ENCODE measurements at places on chromosomes 16 and 17.

GRCh38 chr16:8053437-8053836 is 536.9 kb downstream of the TMEM114 start:
- no peak for DNase-seq

DNA sequence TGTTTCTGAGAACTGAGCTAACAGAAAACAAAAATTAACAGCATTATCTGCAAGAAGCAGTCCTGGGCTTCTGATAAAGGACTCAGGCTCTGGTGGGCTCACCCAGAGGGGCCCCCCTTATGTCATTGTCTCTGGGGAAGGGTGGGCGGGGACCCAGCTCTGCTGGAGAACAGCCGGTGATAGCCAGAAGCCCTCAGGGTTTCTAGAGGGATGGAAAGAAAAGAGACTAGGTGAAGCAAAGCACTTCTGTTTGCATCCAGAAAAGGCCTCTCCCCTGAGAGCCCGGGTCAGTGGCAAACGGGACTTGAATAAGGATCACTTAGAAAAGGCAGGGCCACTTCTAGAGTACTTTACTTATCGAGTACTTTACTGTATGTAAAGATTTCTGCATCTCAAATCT is 7.0 kb upstream of the CDC42EP4 start:
- DNase-seq = no peak

GRCh38 chr16:84508502-84508901 is 4.0 kb upstream of the MEAK7 start:
- DNase-seq = no peak

GRCh38 chr17:42562388-42563142 is 617 bp downstream of the COASY start:
- DNase-seq = no peak

DNA sequence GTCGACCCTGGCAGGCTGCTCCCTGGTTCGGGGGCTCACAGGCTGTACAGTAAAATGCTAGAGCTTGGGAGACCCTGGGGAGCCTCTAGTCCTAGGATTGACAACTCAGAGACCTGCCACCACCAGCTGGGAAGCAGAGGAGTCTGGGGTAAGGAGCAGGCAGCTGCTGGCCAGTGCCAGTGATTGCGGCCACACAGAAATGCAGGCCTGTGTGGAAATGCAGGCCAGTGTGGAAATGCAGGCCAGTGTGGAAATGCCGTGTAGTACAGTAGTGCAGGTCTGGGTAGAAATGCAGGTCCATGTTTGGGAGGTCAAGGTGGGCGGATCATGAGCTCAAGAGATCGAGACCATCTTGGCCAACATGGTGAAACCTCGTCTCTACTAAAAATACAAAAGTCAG is 23.5 kb downstream of the SGSH start:
- no peak for DNase-seq

- no peak for DNase-seq
Measured at GRCh38 chr16:3094289-3095027, 4.6 kb downstream of the ZSCAN10 start.

DNA sequence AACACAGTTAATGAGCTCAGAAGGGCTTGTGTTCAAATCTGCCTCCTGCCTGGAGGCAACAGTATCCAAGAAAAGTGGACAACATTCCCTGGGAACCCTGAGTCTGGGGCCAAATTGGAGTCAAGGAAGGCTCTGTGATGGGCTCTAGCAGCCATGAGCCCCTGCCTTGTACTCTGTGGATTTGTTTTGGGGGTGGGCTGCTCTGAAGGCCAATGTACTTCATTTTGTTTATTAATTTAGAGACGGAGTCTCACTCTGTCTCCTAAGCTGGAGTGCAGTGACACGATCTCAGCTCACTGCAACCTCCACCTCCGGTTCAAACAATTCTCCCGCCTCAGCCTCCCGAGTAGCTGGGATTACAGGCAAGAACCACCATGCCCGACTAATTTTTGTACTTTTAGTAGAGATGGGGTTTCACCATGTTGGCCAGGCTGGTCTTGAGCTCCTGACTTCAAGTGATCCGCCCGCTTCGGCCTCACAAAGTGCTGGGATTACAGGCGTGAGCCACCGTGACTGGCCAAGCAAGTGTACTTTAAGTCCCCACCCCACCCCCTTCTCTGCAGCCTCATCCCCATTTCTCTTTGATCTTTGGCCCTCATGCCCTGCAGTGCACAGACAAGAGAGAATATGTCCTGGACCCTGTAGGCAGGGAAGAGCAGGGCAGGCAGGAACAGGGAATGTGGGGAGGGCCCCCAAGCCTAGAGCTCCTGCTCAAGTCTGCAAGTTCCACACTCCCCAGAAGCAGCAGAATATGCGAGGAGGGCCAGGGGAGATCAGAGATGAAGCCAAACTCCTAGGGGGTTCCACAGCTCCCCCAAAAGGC is 2.7 kb upstream of the GIP start:
- DNase-seq = no peak

DNA sequence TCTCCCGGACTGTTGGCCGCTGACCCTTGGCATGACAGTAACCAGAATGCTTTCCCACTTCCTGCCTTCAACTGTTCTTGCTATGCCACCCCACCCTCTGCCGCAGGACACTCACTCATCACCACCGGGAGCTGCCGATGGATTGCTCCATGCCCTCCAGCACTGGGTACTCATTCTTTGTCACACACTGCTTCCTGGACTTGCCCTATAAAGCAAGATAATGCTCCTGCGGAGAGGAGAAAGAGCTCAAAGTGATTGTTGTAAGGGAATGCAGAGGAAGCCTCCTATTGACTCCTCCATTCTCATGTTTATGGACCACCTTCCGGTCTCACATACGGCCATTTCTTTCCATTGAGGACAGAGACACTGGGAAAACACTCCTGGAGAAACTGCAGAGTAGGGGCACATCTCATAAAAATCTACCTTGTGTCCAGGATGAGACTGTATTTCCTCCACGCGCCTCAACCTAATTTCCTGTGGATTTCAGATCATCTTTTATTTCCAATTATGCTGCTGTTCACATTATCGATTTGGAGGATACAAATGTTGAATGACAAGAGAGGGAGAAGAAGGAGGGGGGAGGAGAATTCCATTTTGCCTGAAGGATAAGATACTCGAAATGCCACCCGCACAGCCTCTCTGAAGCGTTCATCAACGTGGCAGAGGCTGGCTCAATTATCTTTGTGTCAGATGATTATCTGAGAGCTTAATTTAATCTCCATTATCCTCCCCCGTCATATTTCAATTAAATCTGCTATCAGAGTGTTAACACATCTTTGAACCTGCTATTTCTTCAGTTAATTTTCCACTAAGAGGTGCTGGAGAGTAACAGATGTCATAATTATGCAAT is 486.1 kb upstream of the SALL1 start:
- DNase-seq = no peak

GRCh38 chr16:66475232-66475631 is 48.1 kb downstream of the BEAN1 start:
- no peak for DNase-seq

DNA sequence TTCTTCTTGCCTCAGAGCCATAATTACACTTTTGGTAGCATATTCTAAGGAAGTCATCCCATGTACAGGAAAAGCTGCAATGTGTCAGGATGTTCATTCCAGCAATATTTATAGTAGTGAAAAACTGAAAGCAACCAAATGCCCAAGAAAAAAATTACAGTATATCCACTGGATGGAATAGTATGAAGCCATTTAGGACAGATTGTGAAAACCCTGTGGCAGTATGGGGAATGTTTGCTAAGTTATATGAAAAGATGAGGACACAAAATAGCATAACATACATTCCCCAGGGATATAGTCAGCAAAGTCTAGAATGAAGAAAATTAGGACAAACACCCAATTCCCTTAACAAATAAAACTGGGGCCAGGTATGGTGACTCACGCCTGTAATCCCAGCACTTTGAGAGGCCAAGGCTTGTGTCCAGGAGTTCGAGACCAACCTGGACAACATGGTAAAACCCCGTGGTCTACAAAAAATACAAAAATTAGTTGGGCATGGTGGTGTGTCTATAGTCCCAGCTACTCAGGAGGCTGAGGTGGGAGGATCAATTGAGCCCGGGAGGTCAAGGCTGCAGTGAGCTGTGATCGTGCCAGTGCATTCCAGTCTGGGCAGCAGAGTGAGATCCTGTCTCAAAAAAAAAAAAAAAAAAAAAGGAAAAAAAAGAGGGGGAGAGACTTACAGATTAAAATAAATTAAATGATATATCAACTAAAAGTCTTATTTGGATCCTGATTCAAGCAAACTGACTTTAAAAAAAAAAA is 2.3 kb downstream of the LRRC3C start:
- no peak for DNase-seq

DNA sequence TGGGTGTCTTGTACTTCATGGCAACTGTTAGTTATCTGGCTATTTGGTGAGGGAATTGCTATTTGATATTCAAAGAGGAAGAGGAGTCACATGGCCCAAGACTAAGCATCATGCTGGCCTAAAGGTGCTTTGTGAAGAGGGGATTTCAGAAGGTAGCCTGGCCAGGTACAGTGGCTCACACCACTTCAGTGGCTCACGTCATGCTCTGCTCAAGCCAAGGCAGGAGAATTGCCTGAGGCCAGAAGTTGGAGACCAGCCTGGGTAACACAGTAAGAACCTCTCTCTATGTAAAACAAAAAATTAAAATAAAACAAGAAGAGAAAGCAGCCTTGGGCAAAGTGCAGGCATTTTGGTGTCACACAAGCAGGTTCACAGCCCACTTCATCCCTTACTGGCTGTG is 6.4 kb upstream of the MT1B start:
- no peak for DNase-seq

- DNase-seq = no peak
Measured at GRCh38 chr16:10878644-10879501, 1.9 kb downstream of the CIITA start.

GRCh38 chr16:81758376-81758775 is 20.7 kb upstream of the PLCG2 start:
- no peak for DNase-seq

- DNase-seq = no peak
Measured at GRCh38 chr16:8712589-8713361, 38.4 kb downstream of the ABAT start.

GRCh38 chr17:56502120-56502654 is 91.3 kb upstream of the NOG start:
- DNase-seq = no peak

- DNase-seq = no peak
Measured at GRCh38 chr17:39402890-39403605, 1.6 kb upstream of the FBXL20 start.

DNA sequence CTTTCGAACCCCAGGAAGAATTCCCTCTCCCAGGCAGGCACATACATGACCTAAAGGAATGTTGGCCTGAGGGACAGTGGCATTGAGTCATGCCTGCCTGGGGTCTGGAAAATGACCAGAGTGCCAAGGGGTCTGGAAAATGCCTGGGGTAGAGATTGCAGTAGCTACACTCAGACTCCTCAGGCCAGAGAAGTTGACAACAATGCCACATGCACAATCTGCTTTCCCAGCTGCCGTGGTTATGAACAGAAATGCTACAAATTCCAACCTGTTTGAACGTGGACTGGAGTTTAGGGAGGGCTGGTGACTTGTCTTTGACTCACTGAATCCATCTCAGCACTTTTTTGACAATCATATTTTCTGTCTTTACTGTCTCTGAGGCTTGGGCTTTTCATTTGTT is 250.0 kb downstream of the ABCC12 start:
- DNase-seq = no peak

GRCh38 chr17:6919158-6919557 is 76.7 kb upstream of the ALOX12 start:
- DNase-seq = no peak

DNA sequence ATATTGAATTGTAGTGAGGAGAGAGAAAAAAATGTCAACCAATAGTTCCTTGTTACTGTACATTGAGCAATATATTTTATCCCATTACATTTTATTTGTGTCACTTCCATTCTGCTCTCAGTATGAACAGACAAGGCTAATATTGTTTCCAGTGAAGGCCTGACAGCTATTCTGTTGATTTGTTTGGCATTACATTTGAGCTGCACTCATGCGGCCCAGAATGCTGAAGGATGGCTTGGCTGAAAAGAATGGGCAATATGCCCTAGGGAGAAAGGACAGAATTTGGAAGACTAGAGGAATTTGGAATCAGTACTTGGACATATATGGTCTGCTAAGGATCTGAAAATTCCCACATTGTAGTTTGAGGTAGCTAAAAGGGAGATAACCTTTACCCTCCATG is 1294.4 kb downstream of the CDH8 start:
- DNase-seq = no peak

Data from stimulated activated CD8-positive, alpha-beta memory T cell treated with anti-CD3 and anti-CD28 coated beads, Interleukin-2, amount 100 ng/mL, for 48 hours (primary cell).